Activated naive CD8-positive, alpha-beta T cell treated with anti-CD3 and anti-CD28 coated beads, Interleukin-2, amount 10 ng/mL, durations not matched to agents 7 days and 5 days (primary cell): ENCODE measurements at places on chromosomes 5 and 9. TPM values are rescaled to one million over a fixed set of nuclear protein-coding genes. Genes with fewer than 3 reads are reported as not detected.

DNA sequence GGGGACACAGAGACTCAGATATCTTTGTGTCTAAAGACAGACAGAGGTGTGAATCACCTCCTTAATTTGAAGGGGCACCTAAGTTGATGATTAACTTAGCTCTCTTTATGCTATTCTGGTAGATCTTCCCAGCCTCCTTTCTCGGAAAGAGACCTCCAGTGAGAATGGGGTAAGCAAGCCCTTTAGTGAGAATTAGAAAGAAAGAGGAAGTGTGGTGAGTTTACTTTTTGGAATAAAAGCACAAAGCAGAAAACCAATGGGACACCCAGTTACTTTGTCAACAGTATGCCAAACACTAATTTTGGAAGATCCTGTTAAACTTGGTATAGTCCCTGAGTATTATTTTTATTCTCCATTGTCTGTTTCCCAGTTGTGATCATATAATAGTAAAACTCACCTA is 302.8 kb upstream of the RASA1 start:
- no peak for DNase-seq

The SIT1 gene
- total RNA-seq: 195 TPM

- no peak for DNase-seq
Measured at GRCh38 chr9:29422438-29422837, 1849.2 kb upstream of the C9orf72 start.

The ZNF608 gene
- total RNA-seq: not detected

DNA sequence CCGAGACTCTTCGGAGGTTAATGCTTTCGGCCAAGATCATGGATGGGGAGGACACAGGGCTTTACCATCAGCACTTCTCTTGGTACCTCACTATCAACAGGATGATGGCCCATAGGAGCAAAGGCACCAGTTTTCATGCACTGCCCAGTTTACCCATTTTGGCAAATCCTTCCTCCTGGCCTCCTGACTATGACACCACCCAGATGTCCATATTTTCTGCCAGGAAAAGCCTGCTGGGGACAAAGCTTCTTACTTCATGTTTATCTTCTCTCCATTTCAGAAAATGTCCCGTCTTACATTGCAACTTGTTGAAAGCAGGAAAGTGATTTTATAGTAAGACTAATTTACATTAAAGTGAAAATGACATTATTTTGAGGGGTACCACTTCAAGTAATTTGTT is 61.4 kb upstream of the GAS1 start:
- DNase-seq: no peak

- DNase-seq: no peak
Measured at GRCh38 chr5:142096382-142096781, 12.2 kb upstream of the NDFIP1 start.

- DNase-seq: no peak
Measured at GRCh38 chr9:72415163-72415562, 50.2 kb upstream of the ZFAND5 start.

The CCDC192 gene
- total RNA-seq: not detected

- peak; percentile 28 for DNase-seq
Measured at GRCh38 chr5:31854181-31855133, 215.5 kb downstream of the PDZD2 start.

DNA sequence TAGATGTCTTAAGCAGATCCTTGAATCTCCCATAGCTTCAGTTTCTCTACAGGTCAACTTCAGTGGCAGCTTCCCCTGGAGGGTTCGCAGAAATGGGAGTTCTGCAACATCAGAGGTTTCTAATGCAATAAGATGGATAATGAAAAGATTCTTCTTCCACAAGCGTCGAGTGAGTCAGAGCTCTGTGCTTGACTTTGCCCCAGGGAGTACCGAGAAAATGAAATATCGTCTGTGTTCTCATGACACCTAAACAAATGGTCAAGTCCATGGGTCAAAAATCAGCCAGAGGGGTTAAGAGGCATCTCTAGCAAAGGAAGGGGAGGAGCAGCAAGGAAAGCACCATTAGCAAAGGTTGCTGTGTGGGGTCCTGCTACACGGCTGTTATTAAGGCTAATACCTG is 3.2 kb upstream of the ADRA1B start:
- DNase-seq: no peak

DNA sequence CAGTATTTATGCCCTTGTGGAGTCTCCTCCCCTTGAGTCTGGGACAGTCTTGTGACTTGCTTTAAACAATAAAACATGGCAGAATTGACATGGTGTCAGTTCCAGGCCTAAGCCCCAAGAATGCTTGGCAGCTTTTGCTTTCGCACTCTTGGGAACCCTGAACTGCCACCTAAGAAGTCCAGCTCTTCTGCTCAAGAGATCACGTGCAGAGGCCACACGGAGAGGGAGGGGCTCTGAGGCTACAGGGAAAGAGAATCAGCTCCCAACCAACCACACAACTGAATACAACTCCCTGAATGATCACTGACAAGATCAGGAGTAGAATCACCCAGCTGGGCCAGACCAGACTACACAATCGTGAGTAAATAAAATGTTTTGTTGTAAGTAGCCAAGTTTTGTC is 97.6 kb downstream of the MED27 start:
- no peak for DNase-seq

DNA sequence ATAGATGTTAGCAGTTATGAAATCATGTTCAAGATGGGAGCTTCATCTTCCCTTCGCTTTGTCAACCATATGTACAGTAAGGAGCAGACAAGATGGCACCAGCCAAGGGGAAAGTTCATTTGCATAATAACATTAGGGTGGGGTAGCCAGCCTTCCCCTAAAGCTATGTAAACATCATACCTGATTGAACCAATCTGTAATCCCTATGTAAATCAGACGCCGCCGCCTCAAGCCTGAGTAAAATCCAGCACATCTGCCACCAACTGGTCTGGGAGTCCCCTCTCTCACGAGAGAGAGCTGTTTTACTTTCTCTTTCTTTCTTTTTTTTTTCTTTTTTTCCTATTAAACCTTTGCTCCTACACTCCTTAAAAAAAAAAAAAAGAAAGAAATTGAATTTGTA is 30.8 kb upstream of the REEP2 start:
- no peak for DNase-seq

The SLC6A7 gene
- total RNA-seq: not detected

DNA sequence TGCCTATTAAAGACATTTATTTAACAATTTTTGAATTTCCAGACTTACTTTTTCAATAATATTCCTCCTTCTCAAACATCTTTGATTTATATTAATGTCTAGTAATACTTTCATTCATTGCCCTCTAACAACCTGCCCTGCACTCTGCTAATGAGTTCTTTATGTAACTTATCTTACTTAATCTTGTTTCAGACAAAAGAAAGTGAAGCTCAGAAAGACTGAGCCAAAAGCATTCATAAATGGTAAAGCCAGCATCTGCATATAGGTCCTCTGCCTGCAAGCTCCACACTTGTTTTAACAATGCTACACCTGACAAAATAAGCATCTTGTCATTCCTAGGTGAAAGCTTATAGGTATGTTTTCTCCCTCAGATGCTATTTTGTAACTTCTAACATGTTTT is 2.4 kb upstream of the TNPO1 start:
- no peak for DNase-seq

DNA sequence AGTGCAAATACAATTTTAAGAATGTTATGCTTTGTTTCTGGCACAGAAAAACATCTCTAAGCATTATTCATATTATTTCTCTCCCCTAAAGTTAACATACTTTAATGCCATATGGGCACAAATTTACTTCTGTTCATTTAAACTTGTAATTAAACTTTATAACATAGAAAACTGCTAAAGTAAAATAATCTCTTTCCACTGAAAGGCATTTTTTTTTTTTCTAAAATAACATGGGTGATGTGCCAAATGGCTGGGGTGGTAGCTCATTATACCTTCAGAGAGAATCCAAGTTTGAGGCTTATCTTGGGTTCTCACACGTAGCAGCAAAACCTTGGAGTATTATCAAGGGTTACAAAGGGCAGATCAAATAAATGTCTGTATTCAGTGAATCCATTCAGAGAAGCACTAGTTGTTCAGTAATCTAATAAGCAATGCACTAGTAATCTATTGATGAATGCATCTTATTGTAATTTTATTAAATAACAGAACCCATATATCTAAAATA is 257.6 kb upstream of the POU5F2 start:
- no peak for DNase-seq

GRCh38 chr5:138465261-138466124 is at the start of gene EGR1:
Gene EGR1, plus strand, starts transcription at chr5:138465479. Its CDS starts 283 bp downstream, at chr5:138465762.
- DNase-seq: peak; percentile 78

GRCh38 chr9:92190536-92190790 is 75.2 kb upstream of the SPTLC1 start:
- no peak for DNase-seq

The PIP5K1B gene
- 0.36 TPM for total RNA-seq

The LHFPL2 gene
- total RNA-seq: 2.4 TPM

The LECT2 gene
- not detected for total RNA-seq

The TMEM215 gene
- total RNA-seq: not detected

GRCh38 chr5:15117688-15118087 is 246.1 kb upstream of the ANKH start:
- DNase-seq: no peak

GRCh38 chr9:37437621-37438020 is 15.1 kb downstream of the GRHPR start:
- no peak for DNase-seq

The CCDC183 gene
- total RNA-seq: 1.7 TPM

The HSD17B3 gene
- total RNA-seq: 0.68 TPM

- no peak for DNase-seq
Measured at GRCh38 chr5:16687898-16688297, 71.1 kb upstream of the RETREG1 start.

GRCh38 chr9:131500939-131501541 is 1.7 kb upstream of the POMT1 start:
- DNase-seq: peak; percentile 65

The LCN9 gene
- total RNA-seq: not detected

GRCh38 chr9:123201083-123201482 is 67.3 kb downstream of the STRBP start:
- DNase-seq: no peak

DNA sequence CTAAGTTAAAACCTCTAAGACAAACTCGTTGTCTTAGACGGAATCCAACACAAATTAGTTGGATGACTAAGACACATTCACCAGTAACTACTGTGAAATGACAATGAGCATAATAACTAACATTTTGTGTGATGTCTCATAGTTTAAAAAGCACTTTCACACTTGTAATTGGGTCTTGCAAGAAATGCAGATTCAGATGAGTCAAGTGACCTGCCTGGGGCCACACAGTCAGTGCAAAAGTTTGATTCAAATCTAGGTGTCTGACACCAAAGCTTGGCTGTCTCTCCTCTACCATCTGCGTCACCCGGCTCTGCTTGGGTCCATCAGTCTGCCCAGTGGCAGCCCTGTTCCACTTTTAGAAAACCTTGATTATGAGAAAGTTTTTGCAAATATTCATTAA is 143.7 kb downstream of the TTLL11 start:
- no peak for DNase-seq

DNA sequence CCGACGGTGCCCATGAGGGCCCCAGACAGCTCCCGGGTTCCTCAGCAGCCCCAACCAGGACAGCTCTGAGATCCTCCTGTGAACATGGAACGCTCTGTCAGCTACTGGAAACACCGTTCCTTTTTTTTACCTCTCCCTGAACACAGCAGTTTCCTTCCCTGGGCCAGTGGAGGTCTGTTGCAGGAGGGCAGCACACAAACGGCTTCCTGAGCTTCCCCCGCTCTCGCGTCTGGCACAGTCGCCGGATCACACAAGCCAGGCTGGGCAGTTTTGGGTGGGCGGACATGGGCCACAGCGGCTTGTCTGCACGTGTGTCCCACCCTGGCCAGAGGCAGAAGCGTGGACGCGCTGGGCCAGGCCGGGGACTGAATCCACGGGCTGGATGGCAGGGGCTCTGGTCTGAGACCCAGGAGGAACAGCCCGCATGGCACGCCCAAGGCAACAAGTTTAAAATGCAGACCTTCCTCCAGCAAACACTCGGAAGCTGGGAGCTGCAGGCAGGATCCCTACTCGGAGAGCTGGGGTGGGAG is 106.8 kb upstream of the SARDH start:
- DNase-seq: no peak

GRCh38 chr5:81800797-81801196 is 49.9 kb upstream of the SSBP2 start:
- no peak for DNase-seq

- DNase-seq: no peak
Measured at GRCh38 chr9:92720209-92720765, 44.3 kb downstream of the BICD2 start.

The VCAN gene
- 0.44 TPM for total RNA-seq

GRCh38 chr5:96006291-96006690 is 44.6 kb upstream of the ELL2 start:
- DNase-seq: no peak

- DNase-seq: no peak
Measured at GRCh38 chr5:102418531-102418930, 80.3 kb downstream of the SLCO6A1 start.

The SEMA6A gene
- total RNA-seq: not detected

DNA sequence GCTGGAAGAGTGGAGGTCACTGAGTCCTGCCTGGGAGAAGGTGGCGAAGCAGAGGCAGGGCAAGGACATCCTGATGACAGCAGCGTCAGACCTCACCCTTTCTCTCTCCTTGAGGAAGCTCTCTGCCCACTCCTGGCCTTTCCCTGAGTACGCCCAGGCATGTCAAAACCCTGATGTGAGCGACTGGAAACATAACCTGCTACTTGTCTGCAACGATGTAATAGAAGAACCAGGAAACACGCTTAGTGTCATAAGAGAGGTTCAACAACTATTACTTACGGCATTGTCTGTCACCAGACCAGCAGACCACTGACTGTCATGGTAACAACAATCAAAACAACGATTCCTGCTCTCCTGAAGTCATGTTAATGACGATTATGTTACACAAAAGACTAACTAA is 152.4 kb downstream of the ACTL7B start:
- DNase-seq: no peak

DNA sequence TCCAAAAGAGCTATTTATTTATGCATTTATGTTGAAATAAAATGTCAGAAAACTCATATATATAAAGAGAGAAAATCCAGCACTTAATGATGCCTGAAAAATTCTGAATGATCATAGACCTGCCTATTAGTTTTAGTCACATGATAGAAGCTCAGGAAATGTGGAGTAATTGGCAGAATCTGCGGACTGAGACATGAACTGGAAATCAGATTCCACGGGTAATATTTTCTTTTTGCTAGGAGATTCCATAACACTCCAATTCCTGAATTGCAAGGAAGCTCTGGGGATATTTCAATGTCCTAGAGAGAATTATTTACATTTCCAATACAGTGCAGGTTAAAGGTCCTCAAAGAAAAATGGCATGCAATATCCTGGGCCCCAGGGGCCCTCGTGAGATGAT is 778.8 kb downstream of the SEMA5A start:
- DNase-seq: no peak

GRCh38 chr5:110356677-110357076 is 369.8 kb downstream of the TMEM232 start:
- DNase-seq: no peak

The CDO1 gene
- 0.54 TPM for total RNA-seq

The PROB1 gene
- 4.1 TPM for total RNA-seq
